ENCODE measurements at places on chromosomes 7 and 10.

DNA sequence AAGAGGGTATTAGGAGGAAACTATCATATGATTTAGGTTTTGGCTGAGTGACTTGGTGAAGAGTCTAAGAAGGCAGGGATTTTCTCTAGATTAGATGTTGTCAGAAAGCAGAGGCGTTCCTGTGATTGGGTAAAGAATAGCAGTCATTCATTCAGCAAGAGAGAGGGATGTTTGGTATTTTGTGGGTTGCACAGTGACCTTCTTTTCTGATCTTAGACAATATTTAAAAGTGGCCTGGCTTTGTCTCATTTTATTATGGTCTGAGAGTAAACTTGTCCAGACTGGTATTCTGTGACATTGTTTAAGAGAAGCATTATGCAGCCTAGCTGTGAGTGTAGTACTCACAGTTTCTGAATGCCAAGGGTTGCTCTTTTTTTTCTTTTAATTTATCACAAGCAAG lies 18.5 kb downstream of the HYAL4 start:
- no peak for DNase-seq

- peak; percentile 31 for DNase-seq
Observed at GRCh38 chr10:76172020-76172419, 740.6 kb downstream of the LRMDA start.

GRCh38 chr10:119538632-119539358 lies 3.7 kb downstream of the RGS10 start:
- no peak for DNase-seq

GRCh38 chr7:142854372-142855113 lies at the start of gene EPHB6:
TSS of gene EPHB6 (plus strand) at chr7:142855076. CDS start at chr7:142863228, 8,152 bp downstream.
- DNase-seq = no peak

DNA sequence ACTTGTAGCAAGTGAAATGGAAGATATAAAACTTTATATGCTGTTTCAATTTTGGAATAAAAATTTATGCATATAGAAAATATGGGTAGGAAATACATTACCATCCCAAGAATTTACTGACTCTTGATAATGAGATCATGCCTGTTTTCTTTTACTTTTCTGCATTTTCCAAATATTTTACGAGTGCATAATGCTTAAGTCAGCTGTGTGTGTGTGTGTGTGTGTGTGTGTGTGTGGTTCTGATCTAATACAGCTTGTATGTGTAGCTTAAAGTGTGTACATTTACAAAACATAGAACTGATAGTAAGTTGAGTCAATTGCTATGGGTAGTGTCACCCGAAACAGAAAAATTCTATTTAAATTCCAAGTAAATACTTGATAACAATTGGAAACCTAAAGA lies 315.9 kb upstream of the LRRN3 start:
- no peak for DNase-seq

- DNase-seq = peak; percentile 25
Observed at GRCh38 chr10:23343591-23344240, 881 bp downstream of the C10orf67 start.

DNA sequence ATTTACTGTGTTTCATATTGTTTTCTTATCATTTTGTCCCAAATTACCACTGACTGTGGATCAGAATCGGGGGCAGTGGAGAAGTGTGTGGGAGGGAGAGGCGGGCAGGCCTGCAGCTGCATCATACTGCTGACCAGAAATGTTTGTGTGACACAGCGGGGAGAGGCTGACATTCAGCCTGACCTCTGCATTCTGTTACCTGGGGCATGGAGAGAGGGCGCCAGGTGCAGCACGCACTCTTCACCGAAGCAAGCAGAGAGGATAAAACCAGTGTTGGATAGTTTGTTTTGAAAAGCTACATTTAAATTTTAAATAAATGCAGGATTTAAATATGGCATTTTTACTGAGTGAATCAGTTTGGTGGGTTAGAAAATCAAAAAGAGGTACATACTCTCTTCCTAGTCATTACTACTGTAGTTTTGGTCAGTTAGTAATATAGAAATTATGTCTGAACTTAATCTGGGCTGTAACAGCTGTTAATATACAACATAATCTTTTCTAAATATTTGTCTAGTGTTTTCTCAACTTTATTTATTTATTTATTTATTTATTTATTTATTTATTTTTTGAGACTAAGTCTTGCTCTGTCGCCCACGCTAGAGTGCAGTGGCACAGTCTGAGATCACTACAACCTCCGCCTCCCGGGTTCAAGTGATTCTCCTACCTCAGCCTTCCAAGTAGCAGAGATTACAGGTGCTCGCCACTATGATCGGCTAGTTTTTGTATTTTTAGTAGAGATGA lies 8.8 kb upstream of the STMP1 start:
- DNase-seq = peak; percentile 42

DNA sequence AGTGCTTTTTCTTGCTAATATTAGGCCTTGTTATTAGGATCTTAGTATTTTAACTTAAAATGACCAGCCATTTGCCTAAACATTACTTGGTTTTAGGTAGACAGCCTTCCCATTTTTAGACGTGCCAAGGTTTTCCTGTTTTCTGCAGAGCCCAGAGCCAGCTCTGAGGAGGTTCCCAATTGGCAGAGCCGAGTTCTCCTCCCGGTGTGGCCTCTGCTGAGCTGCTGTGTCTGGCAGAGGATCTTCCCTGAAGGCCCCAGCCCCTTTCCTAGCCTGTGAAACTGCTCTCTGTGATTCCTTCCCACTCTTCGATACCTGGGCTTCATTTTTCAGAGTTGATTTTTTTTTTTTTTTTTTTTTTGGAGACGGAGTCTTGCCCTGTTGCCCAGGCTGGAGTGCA lies 91.4 kb downstream of the EEPD1 start:
- DNase-seq = no peak

DNA sequence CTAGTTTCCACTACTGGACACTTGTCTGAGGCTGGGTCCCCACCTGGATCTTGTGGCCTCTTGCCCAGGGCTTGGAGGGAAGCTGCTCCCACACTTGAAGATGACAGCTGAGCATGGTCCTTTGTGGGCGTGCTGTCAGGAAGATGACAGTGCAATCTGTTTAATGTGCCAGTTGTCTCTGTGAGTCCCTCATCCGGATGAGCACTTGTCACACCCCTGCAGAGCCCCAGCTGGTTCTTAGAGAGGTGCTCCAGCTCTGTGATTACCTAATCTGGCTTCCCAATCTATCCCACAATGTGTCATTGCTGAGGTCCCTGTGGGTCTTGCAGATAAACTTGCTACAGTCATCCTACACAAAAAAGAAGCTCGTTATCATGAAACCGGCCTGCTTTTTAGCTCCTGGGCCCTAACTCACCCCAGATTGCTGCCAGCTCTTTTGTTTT lies 34.8 kb upstream of the CCSER2 start:
- DNase-seq = peak; percentile 50

GRCh38 chr10:77889277-77889903 lies 37.2 kb downstream of the DLG5 start:
- peak; percentile 97 for DNase-seq

DNA sequence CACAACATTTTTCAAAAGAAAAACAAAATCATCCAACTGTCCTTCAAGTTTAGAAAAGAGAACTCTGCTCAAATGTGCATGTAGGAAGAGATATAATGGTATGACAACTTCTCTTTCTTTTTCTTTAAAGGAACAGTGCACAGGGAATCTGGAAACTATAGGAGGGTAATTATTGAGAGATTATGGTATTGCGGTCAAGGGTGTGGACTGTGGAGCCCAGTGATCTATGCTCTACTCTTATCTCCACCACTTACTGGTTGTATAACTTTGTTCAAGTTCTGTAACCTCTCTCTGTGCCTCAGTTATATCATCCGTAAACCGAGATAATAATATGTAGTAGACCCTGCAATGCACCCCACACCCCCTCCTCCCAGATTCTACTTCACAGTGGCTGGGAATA lies 69.8 kb upstream of the PCGF5 start:
- no peak for DNase-seq

DNA sequence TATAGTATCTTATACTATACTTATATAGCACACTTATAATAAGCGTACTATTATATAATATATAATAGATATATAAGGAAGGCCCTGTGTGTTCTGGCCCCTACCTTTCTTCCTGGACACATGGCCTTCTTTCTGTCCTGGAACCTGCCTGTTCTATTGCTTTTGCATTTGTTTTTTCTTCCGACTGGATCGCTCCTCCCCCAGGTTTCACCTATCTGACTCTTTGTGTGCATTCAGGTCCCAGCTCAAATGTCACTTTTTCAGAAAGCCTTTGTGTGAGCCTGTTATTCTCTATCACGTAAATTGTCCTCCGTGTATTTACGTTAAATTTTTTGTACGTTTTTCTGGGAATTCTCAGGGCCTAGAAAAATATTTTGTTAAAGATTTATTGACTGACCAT lies 2.9 kb upstream of the TRIM8 start:
- DNase-seq = peak; percentile 76
